Prostate gland (tissue), 2 donors: ENCODE measurements at places on chromosomes 3 and 15.

GRCh38 chr3:138673641-138674530, 65.3 kb downstream of the FAIM start:
- DNase-seq = no peak

- no peak for DNase-seq
These were observed 73.2 kb downstream of the CD47 start for GRCh38 chr3:108017587-108017986.

DNA sequence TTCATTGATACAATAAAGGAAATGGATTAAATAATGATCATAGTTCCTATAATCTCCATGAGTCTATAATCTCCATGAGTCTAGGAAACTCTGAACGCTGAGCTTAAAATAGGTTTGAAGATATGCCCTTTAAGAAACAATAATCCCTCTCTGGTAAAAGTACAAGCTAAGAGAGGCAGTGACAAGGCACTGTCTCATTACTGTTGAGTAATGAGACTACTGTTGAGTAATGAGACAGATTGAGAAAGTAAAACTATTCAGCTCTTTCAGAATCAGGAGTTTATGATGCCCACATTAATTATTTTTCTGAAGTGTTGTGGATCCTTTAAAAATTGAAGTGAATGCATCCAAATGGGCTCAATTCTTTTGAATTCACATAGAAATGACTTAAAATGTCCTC, 235.5 kb upstream of the THRB start:
- no peak for DNase-seq

GRCh38 chr15:41653760-41654159, 6.4 kb upstream of the MGA start:
- no peak for DNase-seq

DNA sequence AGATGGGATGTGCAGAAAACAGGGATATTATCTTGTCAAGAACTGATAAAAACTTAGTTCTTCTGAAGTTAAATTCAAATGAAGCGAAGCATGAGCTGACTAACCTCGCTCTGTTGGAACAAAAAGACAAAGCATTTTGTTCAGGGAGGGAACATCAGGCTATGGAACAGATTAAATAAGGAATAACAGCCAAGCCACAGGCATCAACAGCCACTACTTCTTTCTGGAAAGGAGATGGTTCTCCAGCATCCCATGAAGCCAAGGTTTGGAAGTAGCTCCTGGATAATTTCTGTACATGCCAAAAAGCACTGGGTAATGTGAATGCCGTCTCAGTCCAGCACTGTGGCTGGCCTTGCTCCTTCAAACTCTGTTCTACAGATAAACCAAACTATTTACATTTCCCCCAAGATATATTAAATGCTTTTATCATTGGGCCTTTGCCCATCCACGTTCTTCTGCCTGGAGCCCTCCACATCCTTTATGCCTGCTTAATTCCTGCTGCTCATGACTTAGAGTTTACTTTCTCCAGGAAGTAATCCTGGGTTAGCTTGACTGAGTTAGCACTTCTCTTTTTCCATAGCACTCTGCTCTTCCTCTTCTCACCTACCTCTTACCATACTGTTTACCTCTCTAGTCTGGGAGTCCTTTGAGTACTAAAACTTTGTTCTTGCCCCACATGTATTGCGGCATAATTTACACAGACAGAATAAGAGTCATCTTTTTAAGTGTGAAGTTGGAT, 232.0 kb downstream of the CLSTN2 start:
- no peak for DNase-seq

DNA sequence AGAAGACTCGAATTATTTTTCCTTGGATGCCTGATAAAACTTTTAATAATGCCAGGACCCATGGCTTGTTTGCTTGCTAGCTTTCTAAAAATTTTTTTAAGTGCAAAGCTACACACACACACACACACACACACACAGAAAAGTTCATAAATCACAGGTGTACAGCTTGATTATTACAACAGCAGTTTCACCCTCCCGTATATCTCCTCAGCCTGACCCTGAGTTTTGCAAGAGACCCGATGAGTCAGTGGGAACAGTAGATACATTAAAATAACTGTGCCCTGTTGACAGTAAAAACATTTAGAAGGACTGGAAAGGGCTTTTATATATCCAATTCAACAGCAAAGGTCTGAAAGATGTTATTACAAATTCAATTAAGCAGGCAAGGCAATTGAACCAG, 46.7 kb downstream of the EMC4 start:
- DNase-seq = no peak

DNA sequence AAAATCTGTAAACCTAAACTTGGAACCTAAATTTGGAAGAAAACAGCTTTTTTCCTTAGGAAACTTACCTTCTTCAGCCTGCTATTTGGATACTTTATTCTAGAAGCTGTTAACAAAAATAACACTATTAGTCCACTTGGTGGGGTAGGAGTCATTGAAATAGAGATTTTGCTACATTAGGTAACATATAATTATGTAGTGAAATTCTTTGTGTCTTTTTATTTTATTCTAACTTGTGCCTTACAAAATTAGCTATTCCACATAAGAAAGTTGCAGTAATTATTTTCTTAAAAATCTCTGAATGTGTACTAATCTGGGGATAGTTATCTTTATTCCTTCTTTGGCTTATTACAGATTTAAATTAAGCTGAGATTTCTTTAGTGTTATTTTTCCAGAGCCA, 360.4 kb upstream of the ROBO2 start:
- DNase-seq = no peak
